ENCODE measurements at places on chromosomes 11 and 22. TPM values are rescaled to one million over a fixed set of nuclear protein-coding genes. Genes with fewer than 3 reads are reported as not detected.
A peak's percentile ranks its signal among the peaks of the same experiment; 100 is the strongest.

DNA sequence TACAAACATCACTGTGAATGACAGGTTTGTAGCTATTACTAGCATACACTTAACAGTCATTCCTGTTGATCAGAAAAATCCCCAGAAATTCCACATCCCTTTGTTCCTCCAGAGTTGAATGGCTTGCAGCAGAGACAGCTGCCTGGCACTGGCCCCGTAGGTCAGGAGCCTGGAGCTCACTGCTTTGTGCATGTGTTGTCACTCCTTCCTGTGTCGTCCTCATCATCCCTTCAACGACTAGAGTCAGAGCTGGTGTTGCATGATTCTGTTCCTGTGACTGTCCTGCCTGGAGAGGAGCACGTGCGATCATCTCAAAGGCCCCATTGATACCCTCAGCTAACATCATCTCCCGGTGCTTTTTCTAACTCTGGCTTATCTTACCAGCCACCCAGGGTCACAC is 58.3 kb downstream of the LDLRAD3 start:
- DNase-seq: no peak

DNA sequence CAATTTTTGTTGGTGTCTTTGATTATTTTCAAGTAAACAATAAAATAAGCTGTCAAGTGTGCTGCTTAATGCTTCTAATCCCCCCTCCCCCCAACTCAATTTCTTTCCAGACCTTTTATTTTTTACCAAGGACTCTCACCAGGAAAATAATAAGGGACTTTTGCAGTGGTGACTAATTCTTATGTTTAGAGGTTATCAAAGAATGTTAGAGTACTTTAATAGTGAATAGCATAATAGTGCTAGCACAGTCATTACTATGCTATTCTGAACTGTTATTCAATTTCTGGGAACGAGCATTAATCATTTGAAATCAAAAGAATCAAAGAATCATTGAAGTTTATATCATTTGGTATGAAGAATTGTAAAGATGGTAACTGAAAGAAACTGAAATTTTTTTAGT is 251.4 kb downstream of the DDX10 start:
- no peak for DNase-seq

DNA sequence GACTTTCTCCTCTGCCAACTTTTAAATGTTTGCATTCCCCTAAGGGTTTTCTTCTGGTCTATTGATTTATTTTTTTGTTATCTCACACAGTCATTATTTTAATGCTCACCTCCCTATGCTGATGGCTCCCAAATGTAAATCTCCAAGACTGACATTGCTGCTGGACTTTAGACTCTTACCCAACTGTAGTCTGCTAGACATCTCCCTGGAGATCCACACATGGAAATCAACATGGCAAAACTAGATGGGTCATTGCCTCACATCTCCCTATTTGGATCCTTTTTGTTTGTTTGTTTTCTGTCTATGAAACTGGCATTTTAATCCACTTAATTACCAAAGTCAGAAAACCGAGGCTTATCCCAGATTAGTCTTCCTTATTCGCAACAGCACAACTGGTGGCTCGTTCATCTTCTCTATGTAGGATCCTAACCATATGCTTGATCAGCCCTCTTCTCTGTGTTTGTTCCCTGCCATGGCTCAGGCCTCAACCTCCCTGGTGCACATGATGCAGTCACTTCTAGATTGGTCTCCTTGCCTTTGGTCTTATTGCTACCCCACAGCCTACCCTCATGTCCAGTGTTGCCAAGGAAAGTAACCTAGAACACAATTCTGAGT is 37.3 kb downstream of the SC5D start:
- no peak for DNase-seq

GRCh38 chr11:39630365-39630764 is 1829.1 kb downstream of the LRRC4C start:
- DNase-seq: no peak

- no peak for DNase-seq
Measured at GRCh38 chr11:120918257-120918656, 105.6 kb upstream of the TBCEL start.

- DNase-seq: no peak
Measured at GRCh38 chr11:124384399-124384798, at the start of gene OR8B2. Gene OR8B2, minus strand, starts transcription at chr11:124384499. Its CDS starts 1,156 bp downstream, at chr11:124383343.

DNA sequence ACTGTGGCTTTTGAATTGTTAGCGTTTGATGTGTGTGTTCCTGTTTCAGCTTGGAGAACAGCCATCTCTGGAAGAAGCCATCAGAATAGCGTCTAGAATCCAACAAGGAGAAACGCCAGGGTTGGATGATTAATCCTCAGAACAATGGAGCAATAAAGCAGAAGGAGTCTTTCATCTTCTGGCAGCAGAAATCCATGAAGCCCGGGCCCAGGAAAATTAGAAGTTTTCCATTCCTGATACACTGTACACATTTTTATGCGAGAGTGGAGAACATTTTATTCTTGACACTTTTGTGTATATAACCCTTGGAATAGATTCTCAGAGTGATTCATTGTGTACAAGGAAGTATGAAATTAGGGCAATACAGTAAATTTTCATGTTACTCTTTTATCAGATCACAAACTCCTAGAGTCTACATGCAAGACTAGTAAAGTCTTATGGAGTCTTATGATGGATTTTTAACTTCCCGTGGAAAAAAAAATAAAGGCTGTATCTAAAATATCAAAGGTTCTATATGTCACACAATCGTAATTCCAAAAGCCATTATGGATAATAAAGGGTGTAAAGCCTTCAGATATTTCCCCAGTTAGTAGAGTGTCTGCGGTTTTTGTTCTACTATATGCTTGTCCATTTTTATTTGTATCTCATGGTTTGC is 45.9 kb upstream of the WEE1 start:
- DNase-seq: no peak

DNA sequence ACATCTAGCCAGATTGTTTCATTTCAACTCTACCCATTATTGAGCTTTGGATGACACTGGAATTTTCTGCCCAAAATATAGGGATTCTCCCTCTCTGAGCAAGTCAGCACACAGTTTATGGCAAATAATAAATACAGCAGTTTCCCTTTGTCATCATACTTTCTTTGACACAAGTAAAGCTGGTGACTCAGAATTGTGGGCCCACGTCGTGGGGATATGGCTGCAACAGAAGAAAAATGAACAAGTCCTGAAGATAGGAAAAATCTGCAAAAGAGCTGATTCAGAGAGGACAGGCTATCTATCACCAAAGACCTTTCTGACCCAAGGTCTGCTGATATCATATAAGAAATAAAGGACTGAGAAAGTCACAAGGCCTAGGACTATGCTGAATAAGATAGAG is 236.3 kb upstream of the ZC3H12C start:
- DNase-seq: no peak

DNA sequence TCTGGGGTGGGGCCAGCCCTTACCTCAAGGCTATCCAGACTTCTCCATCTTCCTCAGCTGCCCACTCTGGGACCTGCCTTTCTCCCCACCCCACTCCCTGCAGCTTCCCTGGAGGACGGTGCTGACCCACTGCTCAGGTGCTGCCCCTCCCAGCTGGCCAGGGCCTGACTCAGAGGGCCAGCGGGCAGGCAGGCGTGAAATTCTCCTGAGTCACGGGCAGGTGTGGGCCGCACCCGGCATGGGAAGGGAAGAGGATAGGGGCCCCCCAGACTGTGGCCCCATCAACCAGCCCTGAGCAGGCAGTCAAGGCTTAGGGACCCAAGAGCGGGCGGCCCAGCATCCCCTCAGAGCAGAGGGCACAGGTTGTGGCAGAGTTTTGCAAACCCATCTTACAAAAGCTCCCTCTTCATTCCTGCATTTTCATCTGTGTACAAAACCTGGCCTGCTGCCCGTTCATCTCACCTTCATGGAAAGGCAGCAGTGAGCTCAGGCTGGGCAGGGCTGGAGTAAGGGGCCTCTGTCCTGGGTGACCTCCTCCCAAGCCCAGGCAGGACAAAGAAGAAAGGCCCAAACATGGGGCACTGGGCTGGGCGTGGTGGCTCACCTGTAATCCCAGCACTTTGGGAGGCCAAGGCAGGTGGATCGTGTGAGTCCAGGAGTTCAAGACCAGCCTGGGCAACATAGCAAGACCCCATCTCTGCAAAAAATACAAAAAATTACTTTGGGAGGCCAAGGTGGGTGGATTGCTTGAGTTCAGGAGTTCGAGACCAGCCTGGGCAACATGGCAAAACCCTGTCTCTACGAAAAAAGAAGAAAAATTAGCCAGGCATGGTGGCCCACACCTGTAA is 6.1 kb downstream of the RHOD start:
- no peak for DNase-seq

GRCh38 chr22:41047801-41048211 is 44.6 kb upstream of the EP300 start:
- DNase-seq: no peak

- no peak for DNase-seq
Measured at GRCh38 chr22:38608992-38609750, 39.2 kb upstream of the DMC1 start.

DNA sequence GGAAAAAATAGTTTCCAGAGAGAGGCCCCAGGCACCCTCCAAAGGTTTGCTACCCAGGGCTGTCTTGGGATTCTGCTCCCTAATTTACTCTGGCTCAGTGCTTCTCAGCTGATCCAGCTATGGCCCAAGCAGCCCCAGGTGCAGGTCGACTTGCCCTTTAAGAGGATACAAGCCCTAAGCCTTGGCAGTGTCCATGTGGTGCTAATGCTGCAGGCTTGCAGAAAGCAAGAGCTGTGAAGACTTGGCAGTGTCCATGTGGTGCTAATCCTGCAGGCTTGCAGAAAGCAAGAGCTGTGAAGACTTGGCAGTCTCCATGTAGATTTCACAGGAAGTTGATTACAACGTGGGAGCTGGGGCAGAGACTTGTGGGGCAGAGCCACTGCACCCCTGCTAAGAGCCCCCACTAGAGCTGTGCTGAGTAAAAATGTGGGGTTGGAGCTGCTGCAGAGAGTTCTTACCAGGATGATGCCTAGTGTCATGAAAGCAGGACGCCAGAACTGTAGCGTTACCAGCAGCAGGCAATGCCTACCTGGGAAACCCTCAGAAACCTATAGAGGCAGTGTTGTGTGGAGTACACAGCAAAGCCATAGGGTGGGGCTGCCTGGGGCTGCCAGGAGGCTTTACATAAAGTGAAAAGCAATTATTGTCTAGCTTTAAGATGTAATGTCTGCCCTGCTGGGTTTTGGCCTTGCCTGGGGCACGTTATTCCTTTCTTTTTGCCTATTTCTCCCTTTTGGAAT is 16.1 kb upstream of the OR52K1 start:
- peak; percentile 59 for DNase-seq

- DNase-seq: no peak
Measured at GRCh38 chr11:96990914-96991313, 601.1 kb downstream of the JRKL start.

DNA sequence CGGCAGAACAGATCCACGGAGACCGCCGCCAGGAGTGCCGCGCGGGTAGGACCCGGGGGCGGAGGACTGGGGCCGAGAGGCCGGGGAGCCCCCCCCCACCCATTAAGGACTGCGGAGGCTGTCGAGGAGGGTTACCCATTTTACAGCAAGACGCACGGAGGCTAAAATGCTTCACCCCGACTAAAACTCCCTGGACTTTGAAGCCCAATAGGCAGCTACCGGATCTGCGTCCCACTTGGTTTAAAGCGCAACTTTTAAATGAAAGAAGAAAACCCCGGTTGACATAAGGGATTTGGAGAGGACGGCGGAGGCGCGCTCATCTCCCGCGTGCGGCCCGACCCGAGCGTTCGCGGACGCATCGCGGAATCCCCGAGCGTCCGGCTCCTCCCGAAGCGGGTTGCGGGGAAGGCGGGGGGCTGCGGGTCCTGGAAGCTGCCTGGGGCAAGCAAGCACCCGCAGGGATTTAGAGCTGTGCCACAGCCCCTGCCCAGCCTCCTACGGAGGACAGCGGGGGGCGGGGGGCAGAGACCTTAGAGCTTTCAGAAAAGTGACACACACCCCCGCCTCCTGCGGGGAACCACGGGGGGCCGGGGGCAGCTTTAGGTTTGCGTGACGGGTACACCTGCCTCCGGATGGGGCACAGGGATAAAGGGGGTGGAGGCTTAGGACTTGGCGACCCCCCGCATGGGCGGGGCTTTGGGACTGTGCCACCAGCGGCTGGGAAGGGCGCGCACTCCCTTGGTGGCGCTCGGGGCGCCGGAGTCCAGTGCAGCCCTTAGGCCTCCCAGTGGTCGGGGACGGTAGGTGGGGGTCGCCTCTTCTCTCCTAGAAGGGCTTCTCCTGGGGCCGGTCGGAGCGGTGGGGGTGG is 760 bp upstream of the CELSR1 start:
- peak; percentile 80 for DNase-seq

GRCh38 chr11:129865701-129866100 is 29.7 kb downstream of the NFRKB start:
- no peak for DNase-seq

GRCh38 chr22:47927648-47928210 is 1165.3 kb downstream of the TBC1D22A start:
- DNase-seq: no peak

DNA sequence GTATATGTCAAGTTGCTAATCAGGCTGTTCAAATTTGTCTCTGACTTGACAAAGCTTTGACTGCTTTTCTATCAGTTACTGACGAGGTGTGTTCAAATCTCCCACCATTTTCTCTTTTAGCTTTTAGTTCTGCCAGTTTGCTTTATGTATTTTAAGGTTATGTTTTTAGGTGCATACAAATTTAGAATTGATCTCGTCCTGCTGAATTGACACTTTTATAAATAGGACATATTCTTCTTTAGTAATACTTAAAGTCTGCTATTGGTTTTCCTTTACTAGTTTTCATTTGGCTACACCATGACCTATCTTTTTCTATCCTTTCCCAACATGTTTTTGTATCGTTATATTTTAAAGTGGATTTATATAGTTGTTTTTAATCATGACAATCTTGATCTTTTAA is 65.7 kb upstream of the KCNQ1OT1 start:
- no peak for DNase-seq

DNA sequence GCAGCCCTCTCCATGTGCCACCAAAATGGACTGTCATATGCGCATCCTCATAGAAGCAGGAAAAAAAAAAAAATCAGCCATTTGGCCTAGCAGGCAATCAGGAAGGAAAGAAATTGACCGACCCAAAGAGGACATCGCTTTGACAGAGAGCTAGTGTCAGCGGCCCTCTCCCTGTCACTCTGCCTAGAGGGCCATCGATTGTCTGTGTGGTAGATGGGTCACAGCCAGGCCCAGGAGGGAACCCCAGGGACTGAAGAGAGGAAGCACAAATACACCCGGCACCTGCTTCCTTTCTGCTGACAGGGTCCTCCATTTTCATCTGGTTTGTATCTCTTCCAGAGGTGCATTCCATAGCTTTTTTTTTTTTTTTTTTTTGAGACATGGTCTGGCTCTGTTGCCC is 21.8 kb downstream of the VPS37C start:
- DNase-seq: no peak

The B4GALNT4 gene
- total RNA-seq: 113 TPM

The UBASH3B gene
- total RNA-seq: 6.1 TPM

The FAM227A gene
- total RNA-seq: 13.1 TPM

The CSKMT gene
- total RNA-seq: 29.2 TPM

The GTF2H1 gene
- total RNA-seq: 25.7 TPM

Measured in endodermal cell (in vitro differentiated cells).